ENCODE measurements at places on chromosomes 5 and 9. TPM values are rescaled to one million over a fixed set of nuclear protein-coding genes. Genes with fewer than 3 reads are reported as not detected.

- H3K4me1 ChIP-seq: no peaks in the 10 kb centered on the region
- H3K27ac ChIP-seq: no peak overlapping the region
- no peaks in the 10 kb centered on the region for H3K27me3 ChIP-seq
- peaks cover 100% of the 10 kb centered on the region for H3K36me3 ChIP-seq
- DNase-seq: no peak
These were observed 17.6 kb downstream of the CD74 start for GRCh38 chr5:150394912-150395687.

DNA sequence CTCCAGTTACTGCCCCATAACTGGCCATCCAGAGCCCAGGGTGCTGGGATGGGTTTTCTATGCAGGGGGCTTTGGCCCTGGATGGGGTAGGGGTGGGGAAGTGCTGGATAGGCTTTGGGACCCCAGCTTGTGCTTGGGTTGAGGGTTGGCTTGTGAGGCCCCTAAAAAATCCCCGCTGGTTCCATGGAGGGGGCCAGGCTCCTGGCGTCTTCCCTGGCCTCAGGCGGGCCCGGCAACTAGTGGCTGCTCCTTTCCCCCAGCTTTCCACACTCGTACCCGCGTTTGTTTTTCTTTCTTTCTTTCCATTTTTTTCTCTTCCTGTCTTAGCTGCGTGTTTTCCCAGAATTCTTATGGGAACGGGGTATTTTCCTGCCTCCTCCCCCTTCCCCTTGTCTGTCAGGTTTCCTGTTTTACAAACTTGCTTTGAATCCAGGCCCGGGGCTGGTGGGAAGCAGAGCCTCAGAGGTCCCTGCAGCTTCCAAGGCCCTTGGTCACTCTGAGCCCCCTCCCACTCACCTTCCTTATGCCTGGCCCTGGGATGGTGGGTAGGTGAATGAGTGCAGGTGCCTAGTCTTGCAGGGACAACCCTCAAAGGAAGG, 40.2 kb downstream of the RGS3 start:
- H3K4me1 ChIP-seq: peaks cover 15% of the 10 kb centered on the region
- DNase-seq: no peak
- H3K36me3 ChIP-seq: peaks cover 7% of the 10 kb centered on the region
- H3K27ac ChIP-seq: peak overlapping the region; percentile 50
- peak overlapping the region; percentile 32 for H3K4me3 ChIP-seq
- no peaks in the 10 kb centered on the region for H3K27me3 ChIP-seq

- DNase-seq: peak; percentile 96
- no peak overlapping the region for H3K4me3 ChIP-seq
- no peaks in the 10 kb centered on the region for H3K27me3 ChIP-seq
These were observed 89.9 kb upstream of the CLINT1 start for GRCh38 chr5:157948738-157949410.

TNFSF8 gene
- total RNA-seq: 14.0 TPM

WNK2 gene
- 33.5 TPM for total RNA-seq

Data from stomach (tissue), 19 donors.